ENCODE measurements at places on chromosomes 1 and 21.
A peak's percentile ranks its signal among the peaks of the same experiment; 100 is the strongest.

DNA sequence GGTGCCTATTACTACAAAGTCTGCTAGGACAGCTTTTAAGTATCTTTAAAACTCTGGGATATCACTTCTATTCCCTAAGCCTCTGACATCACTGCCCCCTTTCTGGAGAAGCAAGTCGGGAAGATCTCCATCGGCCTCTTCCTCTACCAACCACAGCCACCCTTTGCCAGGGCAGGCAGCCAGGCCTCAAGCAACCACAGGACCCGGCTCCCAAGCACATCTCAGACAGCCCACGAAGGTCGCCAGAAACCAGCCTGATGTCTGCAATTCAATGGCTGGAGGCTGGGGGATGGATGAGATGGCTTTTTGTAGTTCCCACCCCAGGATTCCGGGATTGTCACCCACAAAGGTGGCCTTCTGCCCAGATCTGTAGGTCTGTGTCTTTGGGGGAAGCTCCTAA is 70.7 kb downstream of the LGR6 start:
- no peak for DNase-seq

- no peak for DNase-seq
Measured at GRCh38 chr1:202966006-202966898, 805 bp downstream of the CYB5R1 start.

- no peak for DNase-seq
Measured at GRCh38 chr1:209384710-209385550, 198.6 kb upstream of the CAMK1G start.

GRCh38 chr1:170864876-170865538 is 70.3 kb upstream of the MROH9 start:
- DNase-seq, result no peak

- no peak for DNase-seq
Measured at GRCh38 chr1:44994309-44994898, 8.0 kb upstream of the EIF2B3 start.

DNA sequence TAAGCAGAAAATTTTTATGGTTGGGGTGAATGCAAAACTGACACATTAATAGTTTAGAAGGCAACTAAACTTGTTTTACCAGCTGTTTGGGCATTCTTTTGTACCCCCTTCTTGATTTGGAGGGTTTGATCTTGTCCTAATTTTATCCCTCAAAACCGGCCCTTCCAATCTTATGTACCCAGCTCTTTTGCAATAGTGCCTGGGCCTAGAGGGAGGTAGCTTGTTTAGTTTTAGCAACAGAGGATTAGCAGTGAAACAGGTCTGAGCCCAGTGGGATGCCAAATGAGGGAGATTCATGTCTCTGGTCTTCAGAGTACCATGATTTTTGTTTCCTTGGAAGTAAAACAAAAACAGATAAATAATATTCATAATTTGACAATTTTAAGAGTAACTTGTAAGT is 45.1 kb downstream of the CRP start:
- DNase-seq, result no peak

DNA sequence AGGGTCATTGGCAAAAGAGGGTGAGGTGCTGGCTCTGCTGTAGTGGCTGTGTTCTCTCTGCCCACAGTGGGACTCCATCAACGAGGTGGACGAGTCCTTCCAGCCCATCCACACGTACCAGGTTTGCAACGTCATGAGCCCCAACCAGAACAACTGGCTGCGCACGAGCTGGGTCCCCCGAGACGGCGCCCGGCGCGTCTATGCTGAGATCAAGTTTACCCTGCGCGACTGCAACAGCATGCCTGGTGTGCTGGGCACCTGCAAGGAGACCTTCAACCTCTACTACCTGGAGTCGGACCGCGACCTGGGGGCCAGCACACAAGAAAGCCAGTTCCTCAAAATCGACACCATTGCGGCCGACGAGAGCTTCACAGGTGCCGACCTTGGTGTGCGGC is 12.9 kb downstream of the EPHA8 start:
- no peak for DNase-seq

DNA sequence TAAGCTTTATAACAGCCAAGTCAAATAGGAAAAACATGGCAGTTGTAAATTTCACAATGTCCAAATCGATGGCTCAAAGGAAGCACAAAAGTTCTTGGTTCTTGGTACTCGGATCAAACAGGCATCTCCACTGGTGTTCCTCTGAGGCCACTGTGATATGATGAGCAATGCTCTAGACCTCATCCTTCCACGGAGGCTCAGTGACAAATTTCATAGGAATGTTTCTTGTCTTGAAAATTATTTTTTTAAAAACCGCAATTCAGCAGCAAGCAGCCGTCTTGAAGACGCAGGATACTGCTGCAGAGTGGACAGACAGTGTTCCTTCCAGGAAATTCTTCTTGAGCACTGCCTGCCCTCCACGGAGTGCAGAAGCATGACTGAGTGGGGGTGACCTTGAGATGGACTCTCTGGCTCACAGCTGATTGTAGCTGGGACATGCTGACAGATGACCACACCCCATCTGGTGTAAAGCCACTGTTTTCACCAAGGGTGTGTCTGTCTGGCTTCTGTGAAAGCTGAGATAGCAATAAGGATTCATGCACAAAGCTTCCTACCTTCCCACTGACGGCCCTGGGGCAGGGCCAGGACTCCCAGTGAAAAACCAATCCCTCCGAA is 61.9 kb downstream of the TIAM1 start:
- no peak for DNase-seq

GRCh38 chr21:25752416-25752815 is 17.6 kb downstream of the GABPA start:
- DNase-seq, result no peak

DNA sequence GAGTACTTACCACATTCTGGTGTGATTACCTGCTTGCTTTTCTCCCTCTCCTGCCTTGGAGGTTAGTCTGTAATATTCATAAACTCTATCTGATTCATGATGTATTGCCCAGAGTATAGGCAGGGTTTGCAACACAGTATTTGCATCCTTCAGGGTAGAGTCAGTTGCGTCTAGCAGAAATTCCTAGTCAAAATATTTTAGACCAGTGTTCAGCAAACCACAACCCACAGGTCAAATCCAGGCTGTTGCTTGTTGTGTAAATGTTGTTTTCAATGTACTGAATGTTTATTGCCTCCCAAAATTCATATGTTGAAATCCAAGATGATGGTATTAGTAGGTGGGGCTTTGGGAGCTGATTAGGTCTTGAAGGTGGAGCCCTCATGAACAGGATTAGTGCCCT is 82.9 kb downstream of the NGF start:
- DNase-seq, result no peak

GRCh38 chr1:20262810-20263534 is 27.7 kb upstream of the VWA5B1 start:
- DNase-seq, result no peak

- no peak for DNase-seq
Measured at GRCh38 chr1:204962742-204963632, 80.0 kb upstream of the CNTN2 start.

DNA sequence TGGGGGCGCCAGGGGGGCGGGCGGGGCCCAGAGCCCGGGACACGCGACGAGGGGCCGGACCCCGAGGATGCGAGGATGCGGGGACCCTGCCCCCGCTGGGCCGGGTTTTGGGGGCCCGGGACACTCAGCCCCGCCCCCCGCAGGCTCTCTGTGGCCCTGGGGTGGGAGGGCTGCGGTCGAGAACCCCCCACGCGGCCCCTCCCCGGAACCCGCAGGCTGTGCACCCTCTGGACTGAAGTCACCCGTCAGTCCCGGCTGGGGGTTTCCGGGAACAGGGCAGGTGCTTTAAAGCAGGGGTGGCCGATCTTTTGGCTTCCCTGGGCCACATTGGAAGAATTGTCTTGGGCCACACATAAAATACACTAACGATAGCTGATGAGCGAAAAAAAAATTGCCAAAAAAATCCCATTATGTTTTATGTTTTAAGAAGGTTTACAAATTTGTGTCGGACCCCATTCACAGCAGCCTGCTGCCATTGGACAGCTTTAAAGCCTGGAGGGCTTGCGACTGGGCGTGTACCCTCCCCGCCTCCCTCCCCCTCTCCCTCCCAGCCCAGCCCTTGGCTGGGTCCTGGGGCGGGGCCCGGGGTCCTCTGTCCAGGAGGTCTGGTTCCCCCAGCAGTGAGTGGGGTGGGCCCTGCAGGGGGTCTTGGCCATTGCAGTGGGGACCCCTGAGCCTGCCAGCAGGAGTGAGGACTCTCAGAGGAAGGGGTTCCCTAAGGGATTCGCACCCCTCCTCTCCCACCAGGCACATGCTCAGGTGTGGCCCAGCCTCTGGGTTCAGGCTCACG is 21.6 kb upstream of the C1orf159 start:
- peak; percentile 71 for DNase-seq

GRCh38 chr1:13536571-13536970 is 22.8 kb upstream of the LRRC38 start:
- no peak for DNase-seq

- no peak for DNase-seq
Measured at GRCh38 chr1:155622191-155622590, 12.2 kb downstream of the MSTO1 start.

DNA sequence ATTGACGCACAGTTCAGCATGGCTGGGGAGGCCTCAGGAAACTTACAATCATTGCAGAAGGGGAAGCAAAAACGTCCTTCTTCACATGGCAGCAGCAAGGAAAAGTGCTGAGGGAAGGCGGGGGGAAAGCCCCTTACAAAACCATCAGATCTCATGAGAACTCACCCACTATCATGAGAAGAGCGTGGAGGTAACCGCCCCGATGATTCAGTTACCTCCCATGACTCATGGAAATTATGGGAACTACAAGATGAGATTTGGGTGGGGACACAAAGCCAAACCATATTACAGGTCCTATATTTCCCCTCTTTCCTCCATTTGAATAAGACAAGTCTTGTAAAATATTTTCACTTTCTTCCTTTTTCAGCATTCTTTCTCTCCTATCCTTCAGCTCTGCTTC is 7.7 kb upstream of the TTLL7 start:
- no peak for DNase-seq

DNA sequence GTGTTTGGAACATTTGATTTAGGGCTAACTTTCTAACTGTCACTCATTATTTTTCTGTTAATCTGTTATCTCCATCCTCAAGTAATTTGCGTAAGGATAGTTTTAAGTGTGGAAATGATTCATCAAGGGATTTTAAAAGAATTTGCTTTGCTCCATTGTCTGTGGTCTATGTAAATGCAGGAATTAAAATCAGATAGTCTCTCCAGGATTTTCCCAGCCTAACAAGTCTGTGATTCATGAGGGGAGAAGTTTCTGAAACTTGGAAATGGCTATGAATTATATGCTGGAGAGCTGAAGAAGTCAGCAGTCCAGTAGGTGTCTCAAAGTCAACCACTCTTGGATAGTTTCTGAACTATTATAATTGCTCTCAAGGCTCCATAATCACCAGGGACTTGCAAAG is 264.5 kb downstream of the MRPL39 start:
- no peak for DNase-seq

DNA sequence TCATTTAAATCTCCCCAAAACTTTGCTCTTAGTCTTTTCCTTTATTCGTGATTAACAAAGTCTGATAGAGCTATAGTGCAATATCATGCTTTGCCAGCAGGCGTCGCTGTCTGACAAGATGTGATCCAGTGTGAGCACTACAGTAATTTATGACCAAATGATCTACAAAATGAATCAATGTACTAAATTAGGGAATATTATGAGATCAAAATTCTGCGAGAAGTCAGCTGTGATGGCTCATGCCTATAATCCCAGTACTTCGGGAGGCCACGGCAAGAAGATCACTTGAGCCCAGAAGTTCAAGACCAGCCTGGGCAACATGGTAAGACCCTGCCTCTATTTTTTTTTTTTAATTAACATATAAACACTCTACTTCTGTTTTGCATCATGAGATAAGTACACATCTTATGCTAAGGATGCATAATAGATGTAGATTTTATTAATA is 3.6 kb upstream of the SPSB1 start:
- DNase-seq, result peak; percentile 87

GRCh38 chr1:150615346-150616201 is 13.8 kb downstream of the ENSA start:
- no peak for DNase-seq

DNA sequence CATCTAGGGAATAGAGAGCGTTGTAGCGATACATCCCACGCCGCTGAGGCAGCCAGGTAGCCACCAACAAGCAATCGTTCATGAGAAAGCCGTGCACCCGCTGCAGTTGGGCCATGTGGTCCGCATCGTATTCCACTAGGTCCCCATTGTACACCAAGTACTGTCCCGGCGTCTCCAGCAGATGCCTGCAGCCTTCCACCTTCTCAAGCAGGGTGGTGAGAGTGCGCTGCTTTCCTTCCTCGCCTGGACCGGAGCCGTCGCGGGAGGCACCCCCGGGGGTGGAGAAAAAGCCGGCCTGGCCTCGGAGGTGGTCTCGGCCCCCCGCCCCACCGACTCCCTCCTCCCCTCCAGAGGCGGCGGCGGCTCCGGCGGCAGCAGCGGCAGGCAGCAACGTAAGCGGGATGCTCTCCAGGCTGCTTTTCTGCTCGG is 595 bp downstream of the EXOC8 start:
- DNase-seq, result no peak

GRCh38 chr21:37863842-37864241 is 52.4 kb downstream of the KCNJ6 start:
- DNase-seq, result no peak

GRCh38 chr1:115757856-115758255 is 10.7 kb downstream of the CASQ2 start:
- DNase-seq, result no peak

- no peak for DNase-seq
Measured at GRCh38 chr1:63322944-63323864, 837 bp downstream of the FOXD3 start.

- no peak for DNase-seq
Measured at GRCh38 chr1:192700834-192701271, 64.9 kb downstream of the RGS13 start.

DNA sequence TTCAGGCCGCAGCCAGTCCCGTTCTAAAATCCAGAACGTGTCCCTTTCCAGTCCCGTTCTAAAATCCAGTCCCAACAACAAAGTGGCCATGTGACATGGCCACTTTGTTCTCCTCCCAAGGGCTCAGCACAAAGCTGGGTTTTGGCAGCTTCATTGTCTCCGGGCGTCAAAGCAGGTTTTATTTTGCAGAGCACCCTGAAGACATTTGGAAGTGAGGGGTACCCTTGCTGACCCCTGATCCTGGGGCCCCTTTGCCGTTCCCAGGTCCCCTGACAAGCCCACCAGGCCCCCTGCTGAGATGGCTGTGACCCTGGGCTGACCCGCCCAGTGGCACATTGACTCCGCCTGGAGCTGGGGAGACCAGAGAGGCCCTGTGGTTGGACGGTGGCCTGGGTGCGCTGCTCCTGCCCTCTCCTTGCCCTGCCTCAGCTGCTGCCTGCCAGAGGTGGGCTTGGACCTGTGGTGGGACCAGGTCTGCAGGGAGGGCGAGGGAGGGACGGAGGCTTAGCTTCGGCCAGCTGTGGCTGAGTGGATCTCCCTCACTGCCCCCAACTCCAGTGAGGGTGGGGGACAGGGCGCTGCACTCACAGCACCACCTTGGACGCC is 4.3 kb downstream of the PFKL start:
- no peak for DNase-seq

DNA sequence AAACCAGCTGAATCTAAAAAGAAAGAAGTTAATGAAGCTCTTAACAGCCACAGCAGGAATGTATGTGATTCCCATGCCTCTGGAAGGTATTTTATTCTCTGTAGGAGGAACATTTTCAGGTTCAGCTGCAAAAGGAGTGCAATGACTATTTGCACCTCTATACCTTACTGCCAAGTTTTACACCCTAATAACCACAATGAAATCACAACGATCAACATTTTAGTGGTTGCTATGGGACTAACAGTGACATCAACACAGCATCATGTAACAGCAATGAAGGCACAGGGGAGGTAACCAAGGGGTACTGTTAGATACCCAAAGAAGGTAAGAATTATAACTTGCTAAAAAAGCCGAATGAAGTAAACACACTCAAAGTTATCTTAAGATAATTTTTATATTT is 116.3 kb upstream of the HP1BP3 start:
- DNase-seq, result no peak

- DNase-seq, result no peak
Measured at GRCh38 chr1:15355968-15356625, 53.6 kb upstream of the EFHD2 start.
